ENCODE measurements at places on chromosomes 12 and 14.

GRCh38 chr12:15861404-15861803 lies 20.8 kb upstream of the STRAP start:
- DNase-seq = no peak

GRCh38 chr12:15627995-15628945 lies 160.9 kb downstream of the EPS8 start:
- no peak for DNase-seq

- DNase-seq = no peak
Observed at GRCh38 chr12:108495823-108496579, 19.1 kb upstream of the FICD start.

GRCh38 chr14:64098120-64098519 lies 196.1 kb downstream of the ESR2 start:
- DNase-seq = no peak

DNA sequence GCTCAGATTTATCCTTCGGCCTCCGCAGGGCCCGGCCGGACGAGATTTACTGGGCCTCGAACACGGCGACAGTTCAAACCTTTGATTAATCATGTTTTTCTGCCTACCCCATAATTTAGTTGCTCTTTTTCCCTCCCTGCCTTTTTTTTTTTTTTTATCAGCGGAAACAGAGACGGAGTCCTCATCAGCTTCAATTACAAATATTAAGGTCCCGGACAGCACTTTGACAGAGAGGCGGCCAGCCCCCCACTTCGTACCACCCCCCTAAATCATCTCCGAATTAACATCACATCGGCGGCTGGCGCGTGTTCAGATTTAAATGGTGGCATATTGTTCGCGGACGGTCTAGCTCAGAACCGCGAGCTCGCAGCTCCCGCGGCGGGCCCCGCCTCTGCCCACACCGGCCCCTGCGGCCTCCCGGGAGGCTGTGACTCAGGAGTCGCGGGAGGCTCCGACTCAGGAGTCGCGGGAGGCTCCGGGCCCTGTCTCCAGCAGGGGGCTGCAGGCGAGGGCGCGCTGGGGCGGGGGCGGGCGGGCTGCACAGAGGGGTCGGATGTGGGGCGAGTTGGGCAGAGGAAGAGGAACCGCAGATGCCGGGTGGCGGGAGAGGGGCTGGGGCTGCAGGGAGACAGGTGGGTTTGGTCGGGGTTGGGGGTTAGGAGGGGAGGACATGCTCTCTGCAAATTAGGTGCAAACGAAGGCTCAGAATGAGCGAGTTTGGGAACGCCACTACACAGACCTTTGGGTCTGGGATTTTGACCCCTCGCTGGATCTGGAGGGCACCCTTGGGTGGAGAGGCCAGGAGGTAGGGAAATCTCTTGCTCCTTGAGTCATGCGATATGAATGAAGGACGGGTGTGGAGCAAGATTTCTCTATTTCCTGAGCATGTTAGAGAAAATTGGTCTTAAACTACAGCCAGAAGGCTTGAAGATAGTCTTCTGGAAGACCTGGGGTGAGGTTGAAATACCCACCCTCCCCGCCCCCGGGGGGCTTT lies 19.6 kb upstream of the ATP5MC2 start:
- DNase-seq = no peak

- DNase-seq = no peak
Observed at GRCh38 chr14:105139212-105139825, 29.3 kb downstream of the JAG2 start.

GRCh38 chr12:95462081-95462480 lies 11.9 kb upstream of the METAP2 start:
- DNase-seq = no peak

DNA sequence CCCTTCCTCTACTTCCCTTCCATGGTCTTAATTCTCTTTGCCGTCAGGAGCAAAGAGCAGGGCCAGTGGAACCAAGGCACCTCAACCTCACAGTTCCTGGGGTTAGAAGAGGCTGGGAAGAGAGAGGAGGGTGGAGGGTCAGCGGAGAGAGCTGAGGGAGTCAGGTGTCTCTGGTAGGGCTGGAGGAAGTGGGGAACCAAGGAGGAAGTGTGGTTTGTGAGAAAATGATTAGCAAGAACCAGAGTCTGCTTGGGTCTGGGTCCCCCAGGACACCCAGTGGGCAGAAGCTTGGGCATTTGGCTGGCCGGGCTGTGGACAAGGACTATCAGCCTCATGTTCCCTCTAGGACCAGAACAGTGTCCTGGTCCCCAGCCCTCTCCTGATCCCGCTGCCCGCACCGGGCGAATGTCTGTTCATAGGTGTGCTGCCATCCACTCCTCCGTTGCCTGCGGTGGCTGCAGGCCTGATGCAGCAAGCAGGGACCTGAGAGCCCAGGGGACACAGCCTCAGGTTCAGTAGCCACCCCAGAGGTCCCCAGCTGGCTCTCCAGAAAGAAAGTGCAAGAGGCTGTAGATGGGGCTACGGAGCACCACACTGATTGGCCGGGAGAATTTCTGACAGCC lies 2.3 kb downstream of the HOXC12 start:
- DNase-seq = no peak

DNA sequence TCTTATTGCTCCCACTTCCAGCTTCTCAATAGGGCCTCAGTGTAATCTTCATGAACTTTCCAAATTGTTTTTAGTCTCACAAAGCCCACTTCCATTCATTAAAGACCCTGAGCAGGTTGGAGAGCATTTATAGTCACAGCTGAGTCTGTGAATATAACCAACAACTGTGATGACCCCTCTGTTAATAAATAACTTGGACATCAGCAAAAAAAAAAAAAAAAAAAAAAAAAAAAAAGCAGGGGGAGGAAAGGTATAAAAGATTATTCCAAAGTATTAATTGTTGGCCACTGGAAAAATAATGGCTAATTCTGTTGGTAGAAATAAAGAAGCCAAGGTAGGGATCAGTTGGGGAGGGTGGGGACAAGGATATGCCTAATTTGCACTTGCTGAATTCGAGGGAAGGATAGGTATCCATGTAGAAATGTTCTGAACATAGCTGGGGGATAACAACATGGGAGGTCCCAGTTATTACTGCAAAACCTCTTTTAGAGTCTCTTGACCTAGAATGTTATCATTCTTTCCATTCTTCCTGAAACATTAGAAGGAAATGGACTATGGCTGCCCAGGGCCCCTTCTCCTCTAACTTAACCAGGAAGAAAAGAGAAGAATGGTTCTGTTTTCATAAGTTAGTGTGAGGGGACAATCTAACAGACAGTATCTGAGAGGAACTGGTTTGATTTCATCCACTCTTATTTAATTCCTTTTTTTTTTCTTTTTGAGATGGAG lies 56.5 kb downstream of the SAMD4A start:
- DNase-seq = no peak

- no peak for DNase-seq
Observed at GRCh38 chr14:66281036-66281776, 205.0 kb upstream of the CCDC196 start.

GRCh38 chr12:69904777-69905176 lies 79.8 kb downstream of the MYRFL start:
- DNase-seq = no peak

DNA sequence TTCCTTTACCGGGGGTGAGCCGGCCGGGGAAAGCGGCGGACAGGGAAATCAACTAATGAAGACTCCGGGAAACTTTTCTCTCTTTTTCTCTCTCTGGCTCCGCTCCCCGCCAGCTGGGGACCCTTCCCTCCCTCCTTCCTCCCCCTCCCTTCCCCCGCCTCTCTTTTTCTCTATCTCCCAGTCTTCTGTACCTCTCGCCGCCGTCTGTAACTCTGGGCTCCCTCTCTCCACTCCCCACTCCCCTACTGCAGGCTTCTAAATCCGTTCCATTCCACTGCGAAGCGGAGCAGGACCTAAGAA lies 6.9 kb upstream of the HOXC11 start:
- no peak for DNase-seq

GRCh38 chr12:28742791-28743190 lies 406.3 kb upstream of the FAR2 start:
- no peak for DNase-seq

DNA sequence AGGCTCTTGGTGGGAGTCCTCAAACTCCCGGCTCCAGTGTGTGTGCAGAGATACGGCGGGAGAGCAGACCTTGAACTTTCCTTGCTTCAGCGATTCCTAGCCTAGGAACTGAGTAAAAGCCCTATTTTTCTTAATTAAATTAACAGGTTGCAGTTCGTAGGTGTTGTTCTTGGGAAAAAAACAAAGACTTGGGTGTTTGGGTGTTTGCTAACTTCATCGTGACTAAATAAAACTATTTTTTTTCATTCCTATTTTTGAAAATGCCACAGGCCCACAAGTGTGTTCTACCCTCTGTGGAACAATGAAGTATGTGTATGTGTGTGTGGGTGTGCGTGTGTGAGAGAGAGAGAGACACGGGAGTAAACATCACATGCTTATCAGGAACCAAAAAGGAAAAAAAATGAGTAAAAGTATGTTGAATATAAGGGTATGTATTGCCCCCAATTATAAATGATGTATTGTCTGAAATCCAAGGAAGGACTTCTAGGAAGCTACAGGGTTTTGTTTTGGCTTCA lies 651 bp downstream of the TMEM117 start:
- no peak for DNase-seq

GRCh38 chr12:64175254-64175945 lies 46.7 kb downstream of the KICS2 start:
- DNase-seq = no peak

DNA sequence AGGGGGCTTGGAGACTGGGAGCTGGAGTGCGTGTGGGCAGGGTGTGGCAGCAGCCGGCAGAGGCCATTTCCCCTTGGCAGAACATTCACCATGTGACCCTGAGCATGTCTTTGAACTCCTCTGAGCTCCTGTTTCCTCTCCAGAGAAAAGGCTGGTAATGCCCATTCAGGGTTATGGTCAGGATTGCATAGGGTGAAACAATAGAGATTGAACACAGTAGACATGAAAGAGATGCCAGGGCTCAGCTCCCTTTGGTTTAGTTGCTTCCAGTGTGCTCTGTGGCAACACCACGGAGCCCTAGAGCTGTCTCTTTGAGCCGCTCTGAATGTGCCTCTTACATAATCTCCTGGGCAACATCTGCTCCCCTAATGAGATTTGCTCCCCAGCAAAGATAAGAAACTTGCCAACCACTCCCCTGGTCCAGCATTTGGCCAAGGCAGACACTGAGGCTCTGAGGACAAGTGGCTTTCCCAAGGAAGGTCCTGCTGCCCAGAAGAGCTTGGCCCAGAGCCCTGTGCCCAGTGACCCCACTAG lies 4.6 kb downstream of the IFI27 start:
- DNase-seq = no peak

DNA sequence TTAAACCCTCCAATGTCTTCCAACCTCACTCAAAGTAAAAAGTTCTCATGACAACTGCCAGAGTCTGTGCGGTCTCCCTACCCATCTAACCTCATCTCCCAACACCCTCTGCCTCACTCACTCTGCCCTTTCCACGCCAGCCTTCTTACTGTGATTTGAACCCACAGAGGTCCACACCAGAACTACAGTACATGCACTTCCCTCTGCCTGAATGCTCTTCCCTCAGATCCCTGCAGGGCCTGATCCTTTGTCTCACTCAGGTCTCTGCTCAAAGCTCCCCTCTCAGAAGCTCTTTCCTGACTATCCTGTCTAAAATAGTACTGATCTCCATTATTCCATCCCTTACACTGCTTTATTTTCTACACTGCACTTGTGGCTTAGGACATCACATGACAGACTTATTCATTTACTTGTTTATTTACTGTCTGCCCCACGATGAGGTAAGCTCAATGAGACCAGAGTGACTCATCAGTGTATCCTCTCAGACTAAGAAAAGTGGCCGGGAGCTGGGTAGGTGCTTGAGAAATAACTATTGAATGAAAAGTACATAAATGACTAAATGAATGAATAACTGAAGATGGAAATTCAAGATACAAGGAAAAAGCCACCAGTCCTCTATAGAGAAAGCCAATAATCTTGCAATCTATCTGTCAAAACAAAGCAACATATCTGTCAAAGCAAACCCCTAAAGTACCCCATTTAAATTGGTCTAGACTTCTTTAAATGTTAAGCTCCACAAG lies 17.1 kb downstream of the POMT2 start:
- DNase-seq = no peak

GRCh38 chr14:73025544-73025943 lies 1.4 kb downstream of the ZFYVE1 start:
- no peak for DNase-seq

DNA sequence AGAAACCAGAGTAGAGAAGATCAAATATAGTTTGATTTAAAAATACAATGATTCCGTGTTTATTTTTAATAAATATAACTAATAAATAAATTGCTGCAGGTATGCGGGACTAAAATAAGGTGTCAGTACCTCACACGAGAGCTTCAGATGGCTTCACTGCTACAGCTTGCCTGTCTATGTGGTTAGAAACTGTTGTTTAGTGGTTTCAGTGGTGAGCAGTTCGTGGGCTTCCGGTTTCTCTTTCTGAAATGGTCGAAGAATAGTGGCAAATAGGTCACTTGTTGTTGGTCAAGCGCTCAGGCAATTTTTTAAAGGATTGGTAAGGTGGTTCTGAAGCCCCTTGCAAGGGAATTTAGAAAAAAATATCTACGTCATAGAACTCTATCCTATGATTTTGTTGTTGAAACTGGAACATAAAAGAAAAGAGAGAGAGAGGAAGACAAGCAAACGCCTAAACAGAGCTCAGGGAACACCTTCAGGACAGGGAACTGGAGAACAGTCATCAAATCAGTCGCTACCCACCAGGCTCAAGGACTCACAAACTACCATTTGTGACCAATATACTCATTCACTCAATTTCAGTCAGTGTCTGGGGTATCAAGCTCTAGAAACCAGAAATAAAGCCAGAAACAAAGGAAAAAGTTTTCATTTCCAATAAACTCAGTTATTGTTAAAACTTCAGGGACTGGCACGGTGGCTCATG lies 31.3 kb downstream of the GABARAPL1 start:
- DNase-seq = no peak

DNA sequence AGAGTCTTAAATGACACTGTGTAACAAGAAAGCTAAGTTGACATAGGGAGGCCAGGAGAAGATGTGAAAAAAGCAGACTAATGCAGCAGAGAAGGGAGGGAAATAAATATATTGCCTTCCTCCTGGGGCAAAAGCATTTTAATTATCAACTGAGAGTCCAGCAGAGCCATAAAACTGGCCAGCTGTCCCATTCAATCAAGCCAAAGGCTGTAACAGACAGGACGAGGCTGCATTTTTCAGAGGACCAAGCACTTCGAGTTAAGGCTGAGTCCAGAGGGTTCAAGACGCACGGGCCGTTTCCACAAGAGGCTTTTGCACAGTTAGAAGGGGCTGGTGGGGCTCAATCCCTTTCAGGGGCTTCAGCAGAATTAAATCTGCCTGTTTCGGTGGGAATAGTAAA lies 20.4 kb downstream of the MAP3K9 start:
- no peak for DNase-seq

GRCh38 chr12:31387011-31387410 lies 61.1 kb upstream of the SINHCAF start:
- DNase-seq = no peak
